ENCODE measurements at places on chromosomes 5 and 9.

GRCh38 chr5:127492854-127493738, 24.3 kb upstream of the PRRC1 start:
- peak; percentile 8 for DNase-seq

GRCh38 chr5:127355337-127355736, 64.7 kb downstream of the MEGF10 start:
- DNase-seq = no peak

- no peak for DNase-seq
These were observed 179.5 kb downstream of the MAPKAP1 start for GRCh38 chr9:125527471-125528002.

GRCh38 chr9:113999256-114000062, 78.6 kb downstream of the AMBP start:
- no peak for DNase-seq

- DNase-seq = no peak
These were observed 1985.9 kb downstream of the EFNA5 start for GRCh38 chr5:105684799-105685198.

GRCh38 chr9:113675475-113675941, 200.6 kb upstream of the ZNF618 start:
- no peak for DNase-seq
